ENCODE measurements at places on chromosomes 4 and X.

- DNase-seq = no peak
These were observed 42.8 kb downstream of the SHISA3 start for GRCh38 chr4:42440083-42440482.

DNA sequence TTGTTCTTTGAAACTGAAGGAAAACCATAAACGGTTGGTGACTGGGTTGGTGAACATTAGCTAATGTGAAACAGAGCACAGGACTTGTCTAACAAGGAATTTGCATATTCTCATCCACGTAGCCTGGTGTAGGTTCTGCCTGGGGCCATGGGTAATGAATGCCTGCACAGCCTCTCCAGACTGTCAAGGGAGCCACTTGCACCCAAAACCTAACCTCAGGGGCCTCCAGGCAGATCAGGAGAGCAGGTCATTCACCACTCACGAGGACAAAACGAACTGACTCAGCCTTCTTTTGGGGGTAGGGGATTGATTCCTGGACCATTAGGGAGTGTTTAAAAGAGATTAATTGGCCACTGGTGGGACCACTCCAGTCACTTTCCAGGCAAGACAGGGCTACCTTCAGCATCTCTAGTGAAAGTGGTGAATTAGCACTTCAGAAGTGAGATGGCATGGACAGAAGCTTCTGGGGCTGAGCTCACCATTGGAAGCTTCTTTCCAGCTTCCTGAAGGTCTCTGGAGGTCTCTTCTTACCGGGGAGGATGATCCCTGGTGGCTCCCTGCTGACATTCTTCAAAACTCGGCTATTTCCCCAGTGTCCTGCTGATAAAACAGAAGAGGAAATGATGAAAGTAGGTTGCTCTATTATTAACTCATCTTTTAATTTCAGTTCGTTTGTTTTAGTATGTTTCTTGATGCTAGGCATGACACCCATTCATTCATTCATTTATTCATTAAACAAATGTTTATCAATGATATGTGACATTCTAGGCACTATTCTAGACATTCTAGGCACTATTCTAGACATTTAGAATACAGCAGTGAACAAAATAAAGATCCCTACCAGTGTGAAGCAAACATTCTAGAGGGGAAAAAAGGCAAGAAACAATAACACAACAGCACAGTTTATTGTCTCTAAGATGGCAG is 104.5 kb upstream of the LNX1 start:
- DNase-seq = no peak

DNA sequence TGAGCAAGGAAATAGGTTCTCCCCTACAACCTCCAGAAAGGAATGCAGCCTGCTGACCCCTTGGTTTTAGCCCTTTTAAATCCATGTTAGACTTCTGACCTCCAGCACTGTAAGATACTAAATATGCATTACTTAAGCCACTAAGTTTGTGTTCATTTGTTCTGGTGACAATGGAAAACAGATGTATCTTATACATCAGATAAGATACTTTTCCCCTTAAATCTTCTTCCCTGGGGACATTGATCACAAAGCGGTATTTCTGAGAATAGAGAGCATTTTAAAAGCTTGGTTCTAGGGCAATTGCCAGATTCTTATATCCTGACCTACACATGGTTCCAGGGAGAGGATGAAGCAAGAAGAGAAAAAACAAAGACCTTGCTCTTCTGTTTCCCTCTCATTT is 6.5 kb upstream of the TMEM184C start:
- DNase-seq = no peak

DNA sequence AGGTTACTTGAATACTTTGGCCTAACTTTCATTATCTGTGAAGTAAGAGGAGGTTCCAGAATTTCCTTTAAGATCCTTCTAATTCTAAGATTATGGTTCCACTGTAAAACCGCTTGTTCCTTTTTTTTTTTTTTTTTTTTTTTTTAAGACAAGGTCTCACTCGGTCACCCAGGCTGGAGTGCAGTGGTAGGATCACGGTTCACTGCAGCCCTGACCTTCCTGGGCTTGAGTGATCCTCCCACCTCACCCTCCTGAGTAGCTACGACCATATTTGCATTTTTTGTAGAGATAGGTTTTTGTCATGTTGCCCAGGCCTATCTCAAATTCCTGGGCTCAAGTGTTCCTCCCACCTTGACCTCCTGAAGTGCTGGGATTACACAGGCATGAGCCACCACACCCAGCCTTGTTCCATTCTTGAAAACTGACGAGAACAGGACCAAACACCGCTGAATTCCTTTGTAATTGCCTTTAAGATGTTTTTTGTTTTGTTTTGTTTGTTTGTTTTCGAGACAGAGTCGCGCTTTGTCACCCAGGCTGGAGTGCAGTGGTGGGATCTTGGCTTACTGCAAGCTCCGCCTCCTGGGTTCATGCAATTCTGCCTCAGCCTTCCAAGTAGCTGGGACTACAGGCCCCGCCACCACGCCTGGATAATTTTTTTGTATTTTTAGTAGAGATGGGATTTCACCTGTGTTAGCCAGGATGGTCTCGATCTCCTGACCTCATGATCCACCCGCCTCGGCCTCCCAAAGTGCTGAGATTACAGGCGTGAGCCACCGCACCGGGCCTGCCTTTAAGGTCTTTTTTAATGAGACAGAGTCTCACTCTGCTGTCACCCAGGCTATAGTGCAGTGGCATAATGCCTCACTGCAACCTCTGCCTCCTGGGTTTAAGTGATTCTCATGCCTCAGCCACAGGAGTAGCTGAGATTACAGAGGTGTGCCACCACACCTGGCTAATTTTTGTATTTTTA is 6.8 kb downstream of the PDS5A start:
- DNase-seq = no peak

- DNase-seq = no peak
These were observed 21.7 kb upstream of the CD38 start for GRCh38 chr4:15756361-15756861.

- no peak for DNase-seq
These were observed 343.1 kb downstream of the GRID2 start for GRCh38 chr4:92646826-92647225.

DNA sequence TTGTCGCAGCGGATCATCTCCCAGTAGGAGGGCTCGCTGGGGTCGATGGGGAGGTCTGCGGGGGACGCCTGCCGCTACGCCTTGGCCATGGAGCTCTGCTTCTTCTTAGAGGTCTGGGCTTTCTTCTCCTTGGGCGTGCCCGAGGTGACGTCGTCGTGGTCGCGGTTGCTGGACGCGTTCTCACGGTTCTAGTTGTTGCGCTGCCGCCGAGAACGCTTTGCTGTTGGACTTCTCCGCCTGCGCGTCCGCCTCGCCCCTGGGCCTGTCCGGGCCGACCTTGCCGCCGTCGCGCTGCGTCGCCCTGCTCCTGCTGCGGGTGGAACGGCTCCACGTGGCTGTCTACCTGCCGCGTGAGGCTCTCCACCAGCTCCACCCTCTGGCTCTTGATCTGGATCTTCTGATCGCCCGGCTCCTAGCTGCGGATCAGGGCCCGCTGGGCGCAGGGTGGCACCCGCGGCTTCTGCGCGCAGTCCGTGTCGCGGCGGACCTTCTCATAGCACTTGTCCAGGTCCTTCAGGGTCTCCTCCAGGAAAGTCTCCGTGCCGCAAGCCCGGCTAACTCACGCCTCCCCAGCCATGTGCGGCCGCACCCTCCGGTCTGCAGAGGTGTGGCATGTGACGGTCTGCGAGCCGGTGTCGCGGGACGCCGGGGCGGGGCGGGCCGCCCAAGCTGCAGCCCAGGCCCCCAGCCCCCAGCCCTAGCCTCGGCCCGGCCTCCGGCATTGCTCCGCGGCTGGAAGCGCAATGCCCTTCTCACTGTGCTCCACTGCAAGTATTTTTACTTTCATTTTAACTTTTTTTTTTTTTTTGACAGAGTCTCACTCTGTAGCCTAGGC is 40.5 kb upstream of the OGT start:
- DNase-seq = no peak

DNA sequence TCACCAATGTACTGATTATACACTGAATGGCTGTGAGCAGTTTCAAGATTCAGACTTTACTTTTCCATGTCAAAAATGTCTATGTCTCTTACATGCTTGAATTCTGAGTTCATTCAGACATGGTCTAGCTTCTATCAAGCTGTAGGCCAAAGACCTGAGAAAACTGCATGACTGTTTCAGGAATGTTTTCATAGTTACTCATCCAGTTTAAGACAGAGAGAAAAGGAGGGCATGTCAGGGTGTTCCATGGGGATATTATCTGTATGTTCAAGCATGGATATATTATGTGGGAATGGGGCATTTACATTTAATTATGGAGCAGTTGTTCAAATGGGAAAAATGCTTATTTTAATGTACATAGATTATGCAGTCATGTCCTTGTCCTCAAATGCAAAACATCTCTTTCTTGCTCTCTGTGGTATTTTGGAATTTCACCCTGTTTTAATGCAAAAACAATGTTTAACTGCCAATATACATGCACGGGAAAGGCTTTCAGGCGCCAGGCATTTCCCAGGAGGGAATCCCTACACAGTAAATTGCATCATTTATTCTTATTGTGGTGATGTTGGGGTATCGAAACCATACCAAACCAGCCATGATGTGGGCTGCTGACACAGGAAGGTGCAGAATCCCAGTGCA is 429.1 kb upstream of the INTU start:
- DNase-seq = no peak

DNA sequence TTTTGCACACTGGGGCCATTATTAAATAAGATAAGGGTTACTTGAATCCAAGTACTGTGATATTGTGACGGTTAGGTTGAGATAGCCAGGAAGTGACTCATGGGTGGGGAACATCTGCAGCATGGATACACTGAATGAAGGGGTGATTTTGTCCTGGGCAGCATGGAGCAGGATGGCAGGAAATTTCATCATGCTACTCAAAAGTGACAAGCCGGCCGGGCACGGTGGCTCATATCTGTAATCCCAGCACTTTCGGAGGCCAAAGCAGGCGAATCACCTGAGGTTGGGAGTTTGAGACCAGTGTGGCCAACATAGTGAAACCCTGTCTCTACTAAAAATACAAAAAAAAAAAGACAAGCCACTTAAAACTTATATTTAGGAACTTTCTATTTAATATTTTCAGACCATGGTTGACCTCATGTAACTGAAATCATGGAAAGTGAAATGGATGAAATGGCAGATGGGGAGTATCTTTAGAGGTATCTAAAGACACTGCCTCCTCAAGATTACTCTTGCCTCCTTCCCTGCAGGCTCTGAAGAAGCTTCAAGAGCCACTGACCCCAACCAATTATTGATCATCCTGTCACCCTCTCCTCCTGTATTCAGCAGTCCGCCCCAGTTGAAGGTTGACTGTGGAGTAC is 3.9 kb upstream of the TRIM60 start:
- DNase-seq = peak; percentile 11

- no peak for DNase-seq
These were observed 115.7 kb upstream of the LSM6 start for GRCh38 chr4:146059865-146060264.

- no peak for DNase-seq
These were observed 169.6 kb downstream of the CAMK2D start for GRCh38 chr4:113591982-113592381.

GRCh38 chr4:183905593-183906488 is 734 bp downstream of the STOX2 start:
- DNase-seq = peak; percentile 86

- no peak for DNase-seq
These were observed 17.8 kb upstream of the TLL1 start for GRCh38 chr4:165855191-165855590.

- no peak for DNase-seq
These were observed 179.2 kb downstream of the AMELX start for GRCh38 chrX:11472381-11472780.

GRCh38 chr4:102454268-102454667 is 46.9 kb upstream of the NFKB1 start:
- no peak for DNase-seq

GRCh38 chr4:102103368-102103767 is 241.9 kb downstream of the SLC39A8 start:
- DNase-seq = no peak

DNA sequence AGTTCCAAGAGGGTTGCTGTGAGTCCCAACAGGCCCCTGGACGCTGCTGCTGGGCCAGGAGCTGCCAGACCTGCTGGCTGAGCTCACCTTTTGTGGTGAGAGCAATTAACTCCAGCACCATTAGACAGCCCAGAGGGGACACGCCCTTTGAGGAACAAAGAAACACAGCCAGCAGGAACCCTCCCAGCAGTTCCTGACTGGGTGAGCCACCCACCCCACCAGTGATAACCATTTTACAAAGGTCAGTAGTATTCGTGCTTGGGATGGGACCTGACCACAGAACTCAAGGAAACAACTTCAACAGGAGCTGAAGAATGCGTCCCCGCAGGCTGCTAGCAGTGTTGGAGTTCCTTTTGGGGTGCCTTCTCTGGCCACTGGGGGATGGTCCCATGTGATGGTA is 38.8 kb upstream of the AFAP1 start:
- no peak for DNase-seq

- DNase-seq = no peak
These were observed 110.2 kb upstream of the C1GALT1C1 start for GRCh38 chrX:120740072-120740471.
